Stimulated activated CD4-positive, alpha-beta T cell treated with anti-CD3 and anti-CD28 coated beads, TNF-alpha, amount 100 ng/mL, for 4 hours (primary cell): ENCODE measurements at places on chromosomes 4 and X.

GRCh38 chr4:101101072-101101471, 246.3 kb downstream of the PPP3CA start:
- no peak for DNase-seq

GRCh38 chrX:56066016-56066415, 166.1 kb upstream of the KLF8 start:
- DNase-seq: no peak

DNA sequence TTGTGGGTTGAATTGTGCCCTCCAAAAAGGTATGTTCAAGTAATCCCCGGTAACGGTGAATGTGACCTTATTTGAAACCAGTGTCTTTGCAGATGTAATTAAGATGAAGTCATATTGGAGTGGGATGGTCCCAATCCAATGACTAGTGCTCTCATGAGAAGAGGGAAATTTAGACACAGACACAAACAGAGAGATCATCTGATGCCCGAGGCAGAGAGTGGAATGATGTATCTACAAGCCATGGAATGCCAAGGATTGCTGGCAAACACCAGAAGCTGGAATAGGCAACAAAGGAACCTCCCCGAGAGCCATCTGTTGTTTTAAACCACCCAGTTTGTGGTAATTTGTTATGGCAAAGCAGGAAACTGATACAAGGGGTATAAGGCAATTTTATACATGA, 35.1 kb downstream of the RPS6KA3 start:
- DNase-seq: no peak

- no peak for DNase-seq
These were observed 327.7 kb downstream of the DKK2 start for GRCh38 chr4:106708464-106708816.

DNA sequence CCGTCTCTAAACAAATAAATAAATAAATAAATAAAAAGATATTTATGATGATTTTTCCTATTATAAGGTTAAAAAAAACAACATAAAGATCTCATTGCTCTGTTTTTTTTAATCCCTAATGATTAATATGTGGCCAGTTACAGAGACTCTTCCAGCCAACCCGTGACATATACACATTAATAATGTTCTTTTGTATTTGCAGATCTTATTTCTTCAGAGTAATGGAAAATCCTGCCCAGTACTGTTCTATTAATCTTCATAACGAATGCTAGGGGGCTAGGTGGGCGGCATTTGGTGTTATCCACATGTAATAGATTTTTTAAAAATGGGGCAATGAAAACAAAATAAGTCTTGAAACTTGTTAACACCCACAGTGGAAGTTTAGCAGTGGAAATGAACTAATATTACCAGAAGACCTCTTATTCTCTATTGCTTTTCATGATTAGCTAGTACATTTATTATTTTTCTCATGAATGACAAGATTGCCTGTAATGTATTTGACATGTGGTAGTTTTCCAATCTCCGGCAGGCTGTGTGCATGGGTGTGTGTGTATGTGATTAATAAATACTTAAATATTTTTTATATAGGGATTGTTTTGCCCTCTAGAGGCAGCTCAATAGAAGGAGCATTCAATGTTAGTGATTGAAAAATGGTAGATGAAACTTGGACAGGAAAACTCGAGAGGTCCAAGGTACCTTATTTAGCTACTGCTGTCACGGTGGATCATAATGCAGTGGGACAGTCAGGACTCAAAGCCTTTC, 457.4 kb downstream of the IL1RAPL1 start:
- no peak for DNase-seq

GRCh38 chrX:39152106-39152649, 350.9 kb downstream of the MID1IP1 start:
- DNase-seq: no peak

- DNase-seq: no peak
These were observed 14.0 kb upstream of the ARHGAP10 start for GRCh38 chr4:147717878-147718277.

DNA sequence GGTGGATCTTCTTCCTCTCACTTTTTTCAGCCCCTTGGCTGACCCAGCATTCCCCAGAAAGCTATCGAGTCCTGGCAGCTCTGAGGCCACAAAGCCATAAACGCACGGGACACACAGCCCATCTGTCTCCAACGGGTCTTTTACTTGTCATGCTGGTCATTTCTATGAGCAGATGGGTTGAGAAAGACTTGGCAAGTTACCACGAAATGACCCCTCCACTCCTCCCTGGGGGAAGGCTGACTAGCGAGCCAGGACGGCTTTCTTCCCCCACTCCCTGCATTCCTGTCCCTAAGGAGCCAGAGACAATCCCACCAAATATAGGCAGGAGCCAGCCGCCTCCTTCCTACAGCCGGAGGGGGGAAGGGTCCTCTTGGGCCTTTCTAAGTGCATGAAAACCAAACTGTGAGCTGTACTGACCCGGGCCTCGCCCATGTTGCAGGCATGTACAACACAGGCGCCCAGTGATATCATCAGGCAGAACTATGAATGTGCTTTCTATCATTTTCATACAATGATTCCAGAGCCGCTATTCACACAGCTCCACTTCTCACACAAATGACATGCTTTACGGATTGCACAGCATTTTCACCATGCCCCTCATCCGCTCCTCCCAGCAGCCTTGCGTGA, 28.6 kb downstream of the AFAP1 start:
- DNase-seq: no peak

DNA sequence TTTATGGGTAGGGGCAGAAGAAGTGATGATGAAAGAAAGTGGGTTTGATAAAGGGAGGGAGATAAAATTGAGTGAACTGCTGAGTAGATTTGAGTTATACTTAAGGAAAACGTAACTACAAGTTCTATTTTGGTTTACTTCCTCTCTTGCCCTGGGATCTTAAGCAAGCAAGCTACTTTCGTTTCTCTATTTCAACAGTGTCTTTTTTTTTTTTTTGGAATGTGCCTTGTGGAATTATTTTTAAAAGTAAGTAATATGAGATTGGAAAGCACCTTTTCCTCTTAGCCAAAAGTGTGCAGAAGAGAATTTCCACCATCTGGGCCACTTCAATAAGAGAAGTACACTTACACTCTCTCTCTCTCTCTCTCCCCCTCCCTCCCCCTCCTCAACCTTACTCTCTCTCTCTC, 16.0 kb upstream of the C4orf36 start:
- no peak for DNase-seq
